Activated CD8-positive, alpha-beta memory T cell treated with anti-CD3 and anti-CD28 coated beads, Interleukin-2, amount 10 ng/mL, durations not matched to agents 7 days and 5 days (primary cell): ENCODE measurements at places on chromosomes 6 and 20. TPM values are rescaled to one million over a fixed set of nuclear protein-coding genes. Genes with fewer than 3 reads are reported as not detected.

DNA sequence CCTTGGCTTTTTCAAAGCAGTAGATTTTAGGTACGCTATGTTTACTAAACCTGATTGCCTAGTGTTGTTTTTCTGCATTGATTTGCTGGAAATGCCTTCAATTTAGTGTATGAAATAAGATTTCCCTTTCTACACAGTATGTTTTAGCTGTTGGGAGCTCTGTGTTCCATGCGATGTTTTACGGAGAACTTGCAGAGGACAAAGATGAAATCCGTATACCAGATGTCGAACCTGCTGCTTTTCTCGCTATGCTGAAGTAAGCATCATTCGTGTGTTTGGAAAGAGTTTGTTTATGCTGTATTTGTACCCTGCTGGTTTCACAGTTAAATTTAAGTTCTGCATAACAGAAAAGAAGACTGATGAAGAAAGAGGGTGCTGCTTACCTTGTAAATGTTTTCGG, 1.9 kb downstream of the BTBD3 start:
- DNase-seq, result no peak

GRCh38 chr20:4726710-4727397, 5.1 kb downstream of the PRND start:
- peak; percentile 71 for DNase-seq

- no peak for DNase-seq
Measured at GRCh38 chr6:93412452-93412851, 6.9 kb downstream of the EPHA7 start.

The ENPP3 gene
- 0.93 TPM for total RNA-seq

The DLL1 gene
- 1.2 TPM for total RNA-seq

DNA sequence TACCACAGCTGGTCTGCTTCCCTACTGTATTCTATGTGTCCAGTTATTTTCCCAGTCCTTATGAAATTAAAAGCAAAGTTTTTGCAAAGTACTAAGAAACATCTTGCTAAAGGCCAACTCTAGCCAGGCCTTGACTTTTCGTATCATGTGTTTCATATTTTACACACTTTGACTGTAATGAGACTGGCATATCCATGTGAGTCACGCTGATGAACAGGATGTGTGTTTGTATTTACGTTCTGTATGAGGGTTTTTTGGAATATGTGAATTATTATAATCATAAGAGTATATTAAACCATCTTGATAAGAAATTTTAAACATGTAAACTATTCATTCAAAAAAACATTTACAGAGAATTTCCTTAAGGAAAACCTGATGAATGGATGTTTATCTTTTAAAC, 59.7 kb downstream of the EYA4 start:
- no peak for DNase-seq

DNA sequence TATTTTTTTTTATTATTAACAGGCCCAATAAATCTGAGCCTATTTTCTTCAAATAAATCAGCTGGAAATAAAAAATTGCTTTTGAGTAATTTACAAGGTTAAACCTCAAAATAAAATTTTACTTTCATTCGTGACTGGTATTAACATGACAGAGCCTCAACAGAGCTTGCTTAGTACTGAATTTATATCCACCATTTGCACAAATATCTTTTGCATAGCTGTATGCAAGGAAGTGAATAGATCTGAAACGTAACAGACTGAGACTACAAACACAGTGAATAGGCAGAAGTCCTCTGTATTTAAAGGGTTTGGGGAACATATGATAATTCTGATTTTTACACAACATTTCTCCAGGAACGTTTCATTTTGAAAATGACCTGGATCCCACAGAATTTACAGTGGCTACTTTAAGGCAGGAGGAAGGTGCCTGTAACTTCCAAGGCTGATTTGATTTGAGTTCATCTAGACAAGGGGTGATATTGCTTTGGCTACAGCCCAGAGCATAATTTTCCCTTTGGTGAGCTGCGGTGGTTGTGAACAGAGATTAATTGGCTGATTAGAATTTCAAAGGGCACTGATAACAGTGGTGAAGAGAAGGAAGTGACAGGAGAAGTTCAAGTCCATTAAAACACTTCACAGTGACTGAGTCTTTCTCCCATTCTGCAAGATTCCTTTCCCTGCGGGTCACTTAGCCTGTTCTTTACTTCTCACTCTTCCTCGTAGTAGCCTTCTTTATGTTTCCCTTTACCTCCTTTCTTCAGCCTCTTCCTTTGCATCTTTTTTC, 121.2 kb upstream of the SASH1 start:
- no peak for DNase-seq
